Tibial nerve (tissue), 4 donors: ENCODE measurements at places on chromosomes 13 and 19. TPM values are rescaled to one million over a fixed set of nuclear protein-coding genes. Genes with fewer than 3 reads are reported as not detected.

The KCNJ14 gene
- total RNA-seq = 4.1 TPM

The ZMYM2 gene
- total RNA-seq = 60.7 TPM

The BRCA2 gene
- total RNA-seq = 5.4 TPM

The PGLYRP2 gene
- total RNA-seq = not detected

The RDH8 gene
- not detected for total RNA-seq

The ZNF235 gene
- 5.5 TPM for total RNA-seq

The IZUMO4 gene
- 35.6 TPM for total RNA-seq

The FCAR gene
- not detected for total RNA-seq

The CALR3 gene
- not detected for total RNA-seq

The METTL21C gene
- total RNA-seq = not detected

The FIZ1 gene
- total RNA-seq = 6.9 TPM

The RFC3 gene
- total RNA-seq = 14.3 TPM

DNA sequence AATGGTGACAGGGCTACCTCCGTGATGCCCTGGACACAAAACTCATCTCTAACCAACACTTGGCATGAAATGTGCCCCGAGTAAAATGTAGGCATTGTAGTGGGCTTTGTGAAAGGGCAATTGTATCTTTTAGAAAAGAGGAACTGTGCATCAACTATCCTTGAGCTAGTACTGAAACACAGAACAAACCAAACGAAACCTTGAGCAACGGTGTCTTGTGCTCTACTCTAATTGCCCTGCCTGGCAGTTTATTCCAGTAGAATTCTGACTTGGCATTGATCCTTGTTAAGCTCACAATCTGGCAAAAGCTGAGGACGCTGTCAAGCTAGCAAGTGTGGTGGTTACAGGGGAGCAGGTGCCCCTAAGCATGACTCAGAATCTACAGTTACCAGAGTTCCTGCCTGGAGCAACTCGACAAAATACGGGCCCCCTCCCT lies 707.1 kb upstream of the SPRY2 start:
- no peak for DNase-seq

DNA sequence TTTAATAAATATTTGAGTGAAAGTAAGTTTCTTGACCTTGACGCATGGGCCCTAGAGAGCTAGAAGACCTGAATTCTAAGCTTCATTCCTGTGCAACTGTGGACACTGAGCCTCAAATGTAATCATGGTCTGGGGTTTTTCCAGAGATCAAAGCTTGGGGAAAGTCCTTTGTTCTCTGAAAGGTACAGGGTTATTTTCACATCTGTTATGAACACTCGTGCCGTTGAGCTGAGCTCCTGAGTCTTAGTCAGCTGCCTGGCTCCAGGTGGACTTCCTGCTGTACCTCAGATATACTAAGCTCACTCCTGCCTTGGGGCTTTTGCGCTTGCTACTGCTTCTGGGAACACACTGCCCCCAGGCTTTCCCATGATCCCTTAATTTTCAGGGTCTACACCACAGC lies 7.5 kb upstream of the ZBTB32 start:
- DNase-seq = no peak

DNA sequence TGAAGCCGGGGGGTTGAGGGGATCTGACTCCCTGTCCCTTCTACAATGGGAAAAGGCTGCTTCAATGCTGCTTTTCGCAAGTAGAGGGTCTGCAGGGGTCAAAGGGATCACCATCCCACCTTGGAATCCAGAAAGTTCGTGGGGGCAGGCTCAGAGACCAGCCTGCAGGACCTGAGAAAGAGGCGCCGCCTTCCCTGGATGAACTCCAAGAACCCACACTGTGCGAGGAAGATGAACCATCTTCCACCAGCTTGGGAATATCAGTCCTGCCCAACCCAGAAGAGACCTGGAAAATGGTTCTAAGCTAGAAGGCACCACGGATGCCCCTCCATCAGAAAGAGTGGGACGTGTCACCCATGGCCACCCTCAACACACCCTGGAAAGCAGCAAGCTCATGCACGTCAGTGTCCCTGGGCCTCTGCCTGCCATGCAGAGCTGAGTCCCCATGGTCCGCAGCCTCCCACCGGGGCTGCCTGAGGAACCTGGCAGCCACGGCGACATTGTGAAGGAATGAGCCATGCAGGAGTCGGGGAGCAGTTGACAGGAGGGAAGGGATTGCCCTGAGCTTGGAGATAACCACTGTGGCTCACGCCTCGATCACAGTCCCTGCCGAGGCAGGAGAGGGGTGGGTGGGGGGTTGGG lies 14.6 kb downstream of the RAB3D start:
- no peak for DNase-seq

DNA sequence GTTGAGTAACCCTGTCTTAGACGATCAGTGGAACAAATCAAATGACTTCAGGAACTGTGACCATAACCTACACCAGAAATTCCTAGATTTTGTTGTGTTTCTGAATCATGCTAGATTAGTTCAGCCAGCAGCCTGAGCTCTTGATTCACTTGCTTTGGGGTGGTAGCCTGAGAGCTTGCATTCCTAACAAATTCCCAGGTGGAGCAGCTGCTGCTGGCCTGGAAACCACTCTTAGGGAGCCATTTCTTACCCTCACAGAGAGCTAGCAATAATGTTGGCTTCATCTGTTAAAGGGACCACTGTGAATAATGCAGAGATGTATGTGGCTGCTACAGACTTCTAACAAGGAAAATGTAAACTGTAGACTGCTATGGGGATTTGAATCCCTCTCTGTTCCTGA lies 388.1 kb upstream of the PRR20A start:
- DNase-seq = no peak

- DNase-seq = no peak
These were observed 164.4 kb downstream of the RBM26 start for GRCh38 chr13:79241697-79242096.

- no peak for DNase-seq
These were observed 627.2 kb upstream of the SLITRK6 start for GRCh38 chr13:86426437-86426836.

- no peak for DNase-seq
These were observed 136.4 kb upstream of the PCDH9 start for GRCh38 chr13:67366533-67366932.

DNA sequence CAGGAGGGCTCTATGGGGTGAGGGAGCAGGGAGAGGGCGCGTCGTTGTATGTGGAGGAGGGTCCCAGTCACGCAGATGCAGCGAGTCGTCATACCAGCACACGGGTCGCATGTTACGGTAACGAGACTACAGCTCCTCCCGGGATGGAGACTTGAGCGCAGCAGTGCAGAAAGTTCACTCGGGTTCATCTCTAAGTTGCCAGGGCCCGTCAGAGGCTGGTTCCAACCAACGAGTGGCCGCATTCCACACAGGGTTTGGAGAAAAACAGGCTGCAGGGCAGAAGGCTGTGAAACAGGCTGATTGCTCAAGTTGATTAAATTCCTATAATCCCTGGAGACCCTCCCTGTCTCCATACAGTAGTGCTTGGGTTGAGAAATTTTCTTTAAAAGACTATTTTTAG lies 21.9 kb upstream of the TTYH1 start:
- no peak for DNase-seq

GRCh38 chr19:19120308-19121231 lies 17.7 kb downstream of the TMEM161A start:
- DNase-seq = peak; percentile 46

GRCh38 chr13:66528944-66529576 lies 701.1 kb downstream of the PCDH9 start:
- no peak for DNase-seq

DNA sequence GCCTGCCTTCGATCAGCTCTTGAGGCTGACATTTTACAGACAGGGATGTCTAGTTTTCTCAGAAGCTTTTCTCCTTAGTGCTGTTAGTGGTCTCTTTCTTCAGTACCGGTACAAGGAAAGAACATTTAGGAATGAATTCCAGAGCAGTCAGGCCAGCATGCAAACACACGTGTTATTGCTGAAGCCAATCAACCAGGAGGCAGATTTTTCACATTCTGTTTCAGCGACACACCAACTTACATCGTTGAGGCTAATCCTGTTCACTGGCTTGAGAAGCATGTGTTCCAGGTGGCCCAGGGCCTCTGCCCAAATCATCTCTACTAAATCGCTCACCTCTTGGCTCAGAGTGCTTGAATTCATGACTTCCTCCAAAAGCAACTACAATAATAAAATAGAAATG lies 19.2 kb downstream of the PARP4 start:
- DNase-seq = no peak

GRCh38 chr13:79450110-79450509 lies 30.8 kb upstream of the NDFIP2 start:
- DNase-seq = no peak

GRCh38 chr19:36377541-36378178 lies 1.3 kb downstream of the ZFP14 start:
- no peak for DNase-seq

GRCh38 chr13:45120967-45121831 lies 889 bp downstream of the GTF2F2 start:
- no peak for DNase-seq

DNA sequence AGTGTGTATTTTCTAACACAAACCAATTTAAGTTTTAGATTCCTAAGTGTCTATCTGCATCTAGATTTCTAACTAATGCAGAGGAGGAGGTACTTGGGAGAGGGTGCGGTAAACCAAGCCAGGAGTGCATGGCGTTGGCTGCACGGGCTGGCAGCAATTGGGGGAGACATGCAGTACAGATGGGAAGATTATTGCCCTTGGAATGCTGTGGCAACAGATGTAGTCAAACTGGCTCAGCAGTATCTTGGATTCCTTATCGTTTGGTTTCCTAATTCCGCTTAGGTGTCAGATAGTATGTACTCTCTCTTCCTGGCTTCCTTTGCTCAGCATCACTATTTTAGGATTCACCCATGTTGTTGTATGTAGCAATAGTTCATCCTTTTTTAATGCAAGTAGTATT lies 29.4 kb upstream of the STK24 start:
- DNase-seq = no peak

- DNase-seq = no peak
These were observed 14.9 kb downstream of the ESD start for GRCh38 chr13:46782066-46782465.

DNA sequence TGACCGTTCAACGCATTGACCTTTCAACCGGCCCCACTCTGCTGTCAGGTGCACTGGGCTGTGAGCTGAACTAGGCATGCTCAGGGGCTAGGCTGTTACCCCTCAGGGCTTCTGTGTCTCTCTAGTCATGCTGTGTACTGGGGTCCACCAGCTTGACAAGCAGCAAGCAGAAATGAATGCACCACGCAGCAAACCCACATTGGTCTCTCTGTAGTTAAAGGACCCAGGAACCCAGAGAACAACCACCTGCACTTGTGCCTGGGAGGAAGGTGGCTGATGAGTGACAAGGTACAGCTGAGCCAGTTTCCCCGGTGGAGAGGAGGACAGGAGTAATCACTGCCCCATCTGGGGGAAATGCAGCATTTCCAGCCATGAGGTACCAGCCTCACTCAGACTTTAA lies 159.9 kb downstream of the USP12 start:
- DNase-seq = no peak

DNA sequence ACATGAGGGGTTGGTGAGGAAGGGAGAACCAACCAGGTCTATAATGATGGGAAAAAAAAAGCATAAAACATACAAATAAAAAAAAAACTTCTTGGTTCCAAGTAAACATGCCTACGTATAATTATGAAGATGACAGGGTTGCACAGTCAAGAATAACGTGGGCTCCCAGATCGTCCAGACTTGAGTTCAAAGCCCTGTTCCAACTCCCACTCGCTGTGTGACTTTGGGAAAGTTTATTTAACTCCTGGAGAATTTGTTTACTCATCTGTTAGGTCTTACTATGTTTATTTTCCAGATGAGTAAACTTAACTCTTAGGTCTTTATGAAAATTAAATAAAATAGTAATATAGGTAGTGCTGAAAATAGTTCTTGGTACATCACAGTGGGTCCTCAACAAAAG lies 13.8 kb downstream of the STARD13 start:
- DNase-seq = no peak

- no peak for DNase-seq
These were observed 12.8 kb downstream of the ZNF439 start for GRCh38 chr19:11861301-11861700.

- no peak for DNase-seq
These were observed 801.2 kb upstream of the SLITRK1 start for GRCh38 chr13:84683448-84683847.

- DNase-seq = no peak
These were observed 37.7 kb downstream of the CNMD start for GRCh38 chr13:52701728-52702465.

- no peak for DNase-seq
These were observed 29.9 kb downstream of the EFNA2 start for GRCh38 chr19:1315470-1316166.

- no peak for DNase-seq
These were observed 246.9 kb upstream of the PRR20A start for GRCh38 chr13:56893843-56894242.

DNA sequence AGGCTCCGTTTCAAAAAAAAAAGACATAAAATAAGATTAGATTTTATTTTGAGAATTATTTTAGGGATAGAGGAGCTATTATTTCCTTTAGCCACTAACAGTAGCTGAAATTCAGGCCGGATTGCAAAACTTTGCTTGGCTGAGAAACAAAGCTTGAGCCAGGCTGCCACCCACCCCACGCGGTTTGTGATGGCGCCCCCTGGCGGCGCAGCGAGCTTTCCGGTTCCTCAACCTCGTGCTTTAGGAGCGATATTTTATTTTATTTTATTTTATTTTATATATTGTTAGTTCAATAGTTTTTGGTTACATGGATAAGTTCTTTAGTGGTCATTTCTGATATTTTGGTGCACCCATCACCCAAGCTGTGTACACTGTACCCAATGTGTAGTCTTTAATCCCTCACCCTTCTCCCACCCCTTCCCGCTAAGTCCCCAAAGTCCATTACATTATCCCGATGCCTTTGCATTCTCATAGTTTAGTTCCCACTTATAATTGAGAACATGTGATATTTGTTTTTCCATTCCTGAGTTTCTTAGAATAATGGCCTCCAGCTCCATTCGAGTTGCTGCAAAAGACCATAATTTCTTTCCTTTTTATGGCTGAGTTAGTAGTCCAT lies 19.8 kb upstream of the CEACAM4 start:
- no peak for DNase-seq

DNA sequence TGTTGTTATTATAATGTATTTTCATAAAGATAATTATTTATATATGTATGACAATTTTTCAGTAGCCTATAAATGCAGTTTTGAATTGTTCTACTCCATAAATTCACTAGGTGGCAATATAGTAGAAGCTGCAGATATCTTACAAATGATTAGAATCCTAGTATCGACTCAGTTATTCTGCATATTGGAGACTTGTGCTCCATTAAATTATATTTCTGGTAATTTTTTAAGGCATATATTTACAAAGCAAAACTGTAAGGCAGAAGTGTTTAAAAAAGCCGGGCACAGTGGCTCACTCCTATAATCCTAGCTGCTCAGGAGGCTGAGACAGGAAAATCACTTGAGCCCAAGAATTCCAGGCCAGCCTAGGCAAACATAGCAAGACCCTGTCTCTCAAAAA lies 58.7 kb downstream of the DPY19L3 start:
- no peak for DNase-seq
